ENCODE measurements at places on chromosomes 13 and 19.

DNA sequence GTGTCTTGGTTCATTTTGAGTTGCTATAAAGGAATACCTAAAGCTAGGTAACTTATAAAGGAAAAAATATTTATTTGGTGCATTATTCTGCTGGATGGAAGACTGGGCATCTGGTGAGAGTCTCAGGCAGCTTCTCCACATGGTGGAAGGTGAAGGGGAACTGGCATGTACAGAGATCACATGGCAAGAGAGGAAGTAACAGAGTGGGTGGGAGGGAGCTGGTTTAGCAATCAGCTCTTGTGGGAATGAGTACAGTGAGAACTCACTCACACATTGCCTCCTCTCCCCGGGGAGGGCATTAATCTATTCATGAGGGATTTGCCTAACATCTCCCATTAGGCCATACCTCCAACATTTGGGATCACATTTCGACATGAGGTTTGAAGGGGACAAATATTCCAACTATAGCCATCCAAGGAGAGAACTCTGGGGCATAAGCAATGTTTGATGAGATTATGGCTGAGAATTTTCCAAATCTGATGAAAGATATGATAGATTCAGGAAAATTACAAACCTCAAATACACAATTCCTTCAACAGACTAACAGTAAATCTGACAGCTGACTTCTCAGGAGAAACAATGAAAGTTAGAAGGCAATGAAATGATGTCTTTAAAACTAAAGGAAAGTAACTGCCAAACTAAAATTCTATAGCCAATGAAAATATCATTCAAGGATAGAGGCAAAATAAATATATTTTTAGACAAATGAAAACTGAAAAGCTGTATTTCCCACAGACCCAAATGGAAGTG, 52.5 kb downstream of the MTUS2 start:
- no peak for DNase-seq

GRCh38 chr13:87671753-87672605, 808 bp downstream of the SLITRK5 start:
- no peak for DNase-seq

- DNase-seq, result no peak
Measured at GRCh38 chr19:1766800-1767352, 13.6 kb downstream of the ONECUT3 start.

DNA sequence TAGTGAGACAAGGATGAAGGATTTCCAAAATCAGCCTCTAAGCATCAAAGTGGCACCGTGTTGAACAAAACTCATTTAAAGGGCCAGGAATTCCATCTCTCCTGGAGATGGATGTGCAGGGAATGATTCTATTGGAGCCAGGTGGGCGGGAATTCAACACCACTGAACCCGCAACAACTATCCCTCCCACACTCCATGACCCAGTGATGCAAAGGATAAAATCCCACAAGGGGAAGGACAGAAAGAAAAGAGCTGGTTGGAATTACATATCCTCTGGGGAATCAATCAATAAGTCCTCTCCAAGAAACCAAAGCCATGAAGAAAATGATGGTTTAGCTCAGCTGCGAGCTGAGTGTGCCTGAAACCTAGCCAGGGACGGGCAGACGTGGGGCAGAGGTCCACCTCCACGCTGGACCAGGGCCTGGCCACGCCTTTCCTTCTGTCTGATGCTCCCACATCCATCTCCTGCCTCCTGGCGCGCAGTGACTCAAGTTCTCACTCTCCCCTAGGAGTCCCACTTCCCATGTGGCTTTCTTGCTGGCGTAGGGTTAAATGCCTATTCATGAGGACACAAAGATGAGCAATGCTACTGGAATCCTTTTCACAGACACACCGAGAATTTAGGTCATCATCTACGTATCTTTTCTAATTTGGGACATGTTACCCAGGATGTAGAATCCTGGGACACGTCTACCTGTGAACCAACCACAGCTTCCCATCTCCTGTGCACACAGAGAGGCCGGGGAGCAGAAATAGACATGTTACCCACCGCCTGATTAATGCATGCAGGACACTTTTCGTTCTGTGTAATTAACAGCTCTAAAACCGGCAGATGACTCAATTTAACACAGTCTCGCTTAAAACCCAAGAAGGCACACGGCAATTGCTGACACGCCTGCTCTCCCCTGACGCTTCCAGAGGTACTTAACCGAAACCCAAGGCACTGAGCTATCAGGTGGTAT, 48.6 kb downstream of the PEPD start:
- DNase-seq, result peak; percentile 97

- no peak for DNase-seq
Measured at GRCh38 chr13:51920267-51920666, 58.5 kb downstream of the CCDC70 start.

- no peak for DNase-seq
Measured at GRCh38 chr13:56706485-56706884, 434.2 kb upstream of the PRR20A start.

- no peak for DNase-seq
Measured at GRCh38 chr13:100836711-100837110, 162.1 kb upstream of the TMTC4 start.

GRCh38 chr13:24271601-24272451, 37.6 kb upstream of the C1QTNF9 start:
- DNase-seq, result no peak

GRCh38 chr13:45896285-45896684, 44.7 kb upstream of the SIAH3 start:
- DNase-seq, result no peak

GRCh38 chr13:51961493-51962403, 49.5 kb downstream of the ATP7B start:
- DNase-seq, result no peak

DNA sequence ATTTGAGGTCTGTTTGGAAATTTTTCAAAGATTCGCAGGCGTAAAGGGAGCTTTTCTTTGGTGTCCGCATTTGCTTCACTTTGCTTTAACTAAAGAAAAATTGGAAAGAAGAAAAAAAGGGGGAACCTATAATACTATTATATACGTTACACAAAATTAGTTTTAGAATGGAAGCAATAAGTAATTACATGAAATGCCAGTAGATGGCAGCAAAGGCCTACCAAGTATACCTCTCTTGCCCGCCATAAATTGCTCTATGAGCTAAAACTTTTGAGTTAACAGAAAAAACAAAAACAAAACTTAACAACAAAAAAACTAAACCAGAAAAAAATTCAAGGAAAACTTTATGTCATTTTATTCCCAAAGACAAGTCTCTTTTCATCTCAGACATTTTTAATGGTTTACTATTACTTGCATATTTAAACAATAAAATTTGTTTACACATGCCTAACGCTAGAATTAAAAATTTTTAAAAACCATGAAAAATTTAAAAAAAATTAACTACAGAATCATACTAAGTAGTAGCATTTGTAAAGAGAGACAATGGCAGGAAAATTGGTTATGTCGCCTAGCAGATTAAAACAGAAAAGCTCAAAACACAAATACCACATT, 271.4 kb downstream of the NALCN start:
- DNase-seq, result no peak

DNA sequence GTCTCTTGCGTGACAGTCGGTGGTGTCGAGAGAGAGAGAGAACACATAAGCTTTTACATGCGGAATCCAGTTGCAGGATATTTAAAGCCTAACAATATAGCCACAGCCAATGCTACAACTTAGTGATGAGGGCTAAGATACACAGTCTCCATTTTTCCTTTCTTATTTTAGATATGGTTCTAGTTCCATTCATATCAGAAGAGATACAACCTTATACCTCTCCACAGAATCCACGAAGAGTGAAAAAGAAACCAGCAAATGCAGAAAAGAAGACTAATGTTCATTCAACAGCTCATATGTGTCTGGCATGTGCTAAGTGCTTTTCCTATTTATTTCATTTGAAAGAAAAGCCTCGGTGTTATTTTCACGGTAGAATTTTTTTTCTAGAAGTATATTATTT, 249.0 kb upstream of the SLITRK1 start:
- no peak for DNase-seq

- no peak for DNase-seq
Measured at GRCh38 chr13:106651442-106651841, 83.5 kb upstream of the ARGLU1 start.

- no peak for DNase-seq
Measured at GRCh38 chr13:98962901-98963590, 14.8 kb downstream of the DOCK9 start.

DNA sequence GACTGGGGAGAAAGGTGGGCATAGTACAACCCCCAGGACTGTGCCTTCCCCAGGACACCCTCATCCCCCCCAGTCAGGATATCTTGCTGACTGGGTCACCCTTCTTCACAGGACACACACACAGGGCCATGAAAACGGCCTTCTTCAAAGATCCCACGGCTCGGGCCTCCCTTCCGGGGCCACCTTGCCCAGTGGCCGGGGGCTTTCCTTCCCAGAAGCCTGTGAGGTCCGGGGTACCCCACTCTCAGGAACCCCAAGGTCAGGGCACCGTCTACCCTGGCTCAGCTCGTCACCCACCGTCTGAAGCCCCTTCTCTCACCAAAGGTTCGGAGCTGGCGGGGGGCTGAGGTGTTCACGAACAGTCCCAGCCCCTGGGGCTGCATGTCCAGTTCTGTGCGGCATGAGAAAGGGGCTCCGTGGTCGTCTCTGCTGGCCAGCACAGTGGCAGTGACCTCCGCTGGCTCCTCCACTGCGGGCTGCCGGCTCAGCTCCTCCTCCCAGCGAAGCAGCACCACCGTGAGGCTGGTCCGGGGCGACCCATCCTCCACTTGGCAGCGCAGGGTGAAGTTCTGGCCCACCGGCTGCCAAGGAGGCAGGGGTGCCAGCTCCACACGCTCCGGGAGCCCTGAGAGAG, 2.1 kb upstream of the RAVER1 start:
- DNase-seq, result no peak

- DNase-seq, result no peak
Measured at GRCh38 chr19:55526216-55527196, 10.4 kb downstream of the SBK2 start.

DNA sequence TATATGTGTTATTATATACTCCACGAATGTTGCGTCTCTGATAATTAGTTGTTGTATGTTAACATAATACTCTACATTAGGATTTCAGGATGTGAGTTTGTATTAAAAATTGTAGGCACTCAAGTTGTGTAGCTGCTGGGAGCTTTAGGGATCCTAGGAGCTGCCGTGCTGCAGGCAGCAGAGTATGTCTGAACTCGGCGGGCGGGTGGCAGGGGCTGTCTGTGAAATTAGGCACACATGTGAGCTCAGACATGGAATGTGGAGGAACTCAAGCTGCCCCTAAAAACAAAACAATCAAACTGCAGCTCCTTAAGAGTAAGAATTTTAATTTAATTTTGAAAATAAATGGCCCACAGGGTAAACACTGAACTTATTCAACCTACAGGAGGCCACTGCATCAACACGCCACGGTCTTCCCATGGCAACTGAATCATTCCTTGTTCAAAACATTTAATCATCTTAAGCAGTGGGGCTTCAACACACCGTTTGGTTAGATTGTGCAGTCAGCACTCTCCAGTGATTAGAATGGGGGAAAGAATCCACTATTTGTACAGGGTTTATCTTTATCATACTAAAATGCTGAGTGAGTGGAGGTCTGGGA, 22.7 kb downstream of the SERTM1 start:
- no peak for DNase-seq

DNA sequence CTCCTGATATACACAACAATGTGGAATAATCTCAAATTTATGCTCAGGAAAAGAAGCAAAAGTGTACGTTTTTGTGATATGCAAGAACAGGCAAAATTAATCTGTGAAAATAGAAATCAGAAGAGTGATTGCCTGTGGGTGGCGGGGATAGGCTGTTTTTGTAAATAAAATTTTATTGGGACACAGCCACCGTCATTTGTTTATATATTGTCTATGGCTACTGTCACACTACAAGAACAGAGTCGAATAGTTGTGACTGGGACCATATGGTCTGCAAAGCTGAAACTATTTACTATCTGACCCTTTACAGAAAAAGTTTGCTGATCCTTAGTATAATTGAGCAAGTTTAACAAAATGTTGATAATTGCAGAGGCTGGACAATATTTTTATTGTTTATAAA, 269.5 kb upstream of the HTR2A start:
- no peak for DNase-seq

GRCh38 chr13:77460195-77460594, 75.3 kb upstream of the SCEL start:
- DNase-seq, result no peak

- peak; percentile 74 for DNase-seq
Measured at GRCh38 chr13:111210544-111211469, 95.7 kb downstream of the ARHGEF7 start.

GRCh38 chr13:22915442-22916082, 265.2 kb upstream of the SGCG start:
- DNase-seq, result no peak

GRCh38 chr13:102325321-102325720, 76.5 kb downstream of the FGF14 start:
- no peak for DNase-seq
